ENCODE measurements at places on chromosomes 12 and 14.

- no peak for DNase-seq
These were observed 93.3 kb downstream of the DUSP16 start for GRCh38 chr12:12469386-12469785.

- DNase-seq, result no peak
These were observed 67.9 kb downstream of the RAD51B start for GRCh38 chr14:67887478-67887877.

GRCh38 chr12:22821985-22822384 is 197.0 kb downstream of the ETNK1 start:
- peak; percentile 50 for DNase-seq

- no peak for DNase-seq
These were observed 1.3 kb upstream of the ERGIC2 start for GRCh38 chr12:29382251-29382650.

DNA sequence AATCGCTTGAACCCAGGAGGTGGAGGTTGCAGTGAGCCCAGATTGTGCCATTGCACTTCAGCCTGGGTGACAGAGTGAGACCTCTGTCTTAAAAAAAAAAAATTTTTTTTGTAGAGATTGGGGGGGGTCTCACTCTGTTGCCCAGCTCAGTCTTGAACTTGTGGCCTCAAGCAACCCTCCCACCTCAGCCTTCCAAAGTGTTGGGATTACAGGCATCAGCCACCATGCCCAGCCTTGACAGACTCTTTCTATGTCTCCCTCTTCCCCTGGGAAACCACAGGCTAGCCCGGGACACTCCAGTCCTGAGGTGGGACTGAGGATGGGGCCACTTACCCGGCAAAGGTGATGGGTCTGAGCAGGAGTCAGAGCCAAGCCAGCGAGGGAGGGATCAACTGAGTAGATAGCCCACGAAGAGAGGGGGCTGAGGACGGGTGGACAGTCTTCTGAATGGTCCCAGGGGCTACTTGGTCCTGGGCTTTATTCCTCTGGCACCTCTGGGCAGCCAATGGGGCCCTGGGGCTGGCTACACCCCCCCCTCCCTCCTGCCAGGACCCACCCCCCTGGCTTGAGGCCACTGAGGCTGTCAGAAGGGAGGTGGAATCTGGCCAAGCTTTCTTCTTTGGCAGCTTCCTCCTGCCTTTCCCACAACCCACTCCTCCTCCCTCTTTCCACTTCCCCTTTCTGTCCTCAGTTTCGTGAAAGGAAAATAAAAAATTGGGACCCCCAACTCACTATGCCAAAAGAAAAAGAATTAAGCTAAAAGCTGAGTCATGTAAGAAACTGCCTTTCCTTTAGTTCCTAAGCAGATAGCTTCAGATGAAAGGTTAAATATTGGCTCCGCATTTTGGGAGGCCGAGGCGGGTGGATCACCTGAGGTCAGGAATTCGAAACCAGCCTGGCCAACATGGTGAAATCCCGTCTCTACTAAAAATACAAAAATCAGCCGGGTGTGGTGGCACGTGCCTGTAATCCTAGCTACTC is at the start of gene SDS:
Gene SDS, minus strand, starts transcription at position 453 of the 981 bp plus-strand sequence. CDS start 4,179 bp downstream, outside the sequence.
- DNase-seq, result peak; percentile 56

DNA sequence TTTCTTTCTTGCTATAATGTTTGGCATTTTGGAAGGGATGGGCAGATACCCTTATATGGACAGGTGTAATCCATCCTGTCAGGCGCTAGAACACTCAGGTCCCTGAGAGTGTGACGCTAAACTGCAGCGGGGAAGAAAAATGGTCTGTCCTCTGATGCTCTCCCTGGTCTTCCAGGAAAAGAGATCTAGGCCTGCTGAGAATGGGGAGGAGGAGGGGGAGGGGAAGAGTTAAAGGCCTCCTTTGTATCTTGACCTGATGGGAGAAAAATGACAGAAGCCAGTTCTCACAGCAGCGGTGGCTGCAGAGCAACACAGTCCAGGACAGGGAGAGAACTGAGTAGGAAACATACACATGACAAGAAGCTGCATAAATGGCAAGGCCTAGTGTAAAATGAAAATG is 61.1 kb downstream of the RPS6KA5 start:
- DNase-seq, result no peak

DNA sequence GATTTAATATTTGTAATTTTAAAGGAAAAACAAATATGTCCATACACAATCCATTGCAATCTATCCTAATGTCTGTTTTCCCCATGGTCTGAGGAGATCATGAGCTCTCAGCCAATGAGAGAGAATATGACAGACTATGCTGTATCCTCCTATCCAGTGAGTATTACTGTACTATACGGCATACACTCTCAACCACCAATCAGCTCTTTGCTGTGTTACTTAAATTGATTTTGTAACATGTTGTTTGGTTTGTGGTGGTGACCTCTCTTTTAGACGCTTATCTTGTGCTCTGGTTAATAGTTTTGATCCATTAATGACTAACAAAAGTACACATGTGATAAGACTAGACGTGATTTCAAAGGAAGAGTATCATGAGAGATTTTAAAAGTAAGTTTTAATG is 231.5 kb upstream of the FOXN3 start:
- no peak for DNase-seq

DNA sequence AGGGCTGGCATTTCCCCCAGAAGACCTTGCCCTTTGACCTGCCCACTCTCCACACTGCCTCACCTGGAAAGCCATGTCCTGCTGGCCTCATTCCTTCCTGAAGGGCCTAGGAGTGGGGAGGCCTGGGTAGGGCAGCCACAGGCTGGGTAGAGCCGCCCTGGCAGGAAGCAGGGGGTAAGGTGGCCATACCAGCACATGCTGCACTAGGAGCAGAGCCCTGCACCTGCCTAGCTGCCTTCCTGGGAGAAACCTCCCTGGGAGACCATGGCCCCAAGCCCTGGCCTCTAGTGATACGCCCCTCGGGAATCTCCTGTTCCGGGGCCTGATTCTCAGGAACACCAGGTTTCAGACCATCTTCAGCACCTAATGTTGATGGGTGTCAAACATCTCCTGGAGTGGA is 65.8 kb downstream of the TSPAN11 start:
- DNase-seq, result no peak

DNA sequence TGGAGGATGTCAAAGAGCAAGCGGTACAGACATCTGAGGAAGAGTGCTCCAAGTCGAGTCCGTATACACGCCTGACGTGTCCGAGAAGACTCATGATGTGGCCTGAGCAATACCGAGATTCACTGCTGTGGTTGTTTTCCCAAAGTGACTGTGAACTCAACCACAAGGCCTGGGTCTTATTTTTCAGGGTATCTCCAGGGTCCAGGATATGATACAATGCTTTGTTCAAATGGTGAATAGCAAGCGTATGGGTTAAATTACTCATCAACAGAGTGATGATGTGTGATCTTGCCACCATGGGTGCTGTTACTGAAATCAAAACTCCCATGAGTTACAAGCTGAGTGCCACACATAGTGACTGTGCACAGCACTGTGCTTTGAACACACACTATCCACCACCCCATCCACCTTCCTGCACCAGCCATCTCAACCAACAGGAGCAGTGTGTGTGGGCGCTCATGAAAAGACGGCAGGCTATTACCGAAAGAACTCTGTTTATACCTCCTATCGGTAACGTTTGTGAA is 109.6 kb downstream of the BCAT1 start:
- DNase-seq, result no peak

DNA sequence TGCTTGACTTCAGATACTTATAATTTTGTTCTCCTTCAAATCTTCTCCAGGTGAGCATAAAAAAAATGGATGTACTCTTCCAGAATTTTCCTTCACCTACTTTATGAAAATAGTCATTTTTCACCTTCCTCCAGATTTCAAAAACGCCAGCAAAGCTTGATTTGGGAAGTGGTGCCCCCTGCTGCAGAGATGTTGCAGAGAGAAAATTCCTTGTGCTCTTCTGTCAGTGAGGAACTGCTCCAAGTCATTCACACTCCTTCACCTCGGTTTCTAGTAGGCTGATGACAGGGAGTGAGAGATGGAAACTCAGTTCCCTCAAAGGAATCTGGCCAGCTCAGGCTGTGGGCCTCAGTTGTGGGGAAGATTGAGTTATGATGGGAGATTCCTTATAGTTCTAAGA is 24.2 kb upstream of the RNASE3 start:
- DNase-seq, result no peak

DNA sequence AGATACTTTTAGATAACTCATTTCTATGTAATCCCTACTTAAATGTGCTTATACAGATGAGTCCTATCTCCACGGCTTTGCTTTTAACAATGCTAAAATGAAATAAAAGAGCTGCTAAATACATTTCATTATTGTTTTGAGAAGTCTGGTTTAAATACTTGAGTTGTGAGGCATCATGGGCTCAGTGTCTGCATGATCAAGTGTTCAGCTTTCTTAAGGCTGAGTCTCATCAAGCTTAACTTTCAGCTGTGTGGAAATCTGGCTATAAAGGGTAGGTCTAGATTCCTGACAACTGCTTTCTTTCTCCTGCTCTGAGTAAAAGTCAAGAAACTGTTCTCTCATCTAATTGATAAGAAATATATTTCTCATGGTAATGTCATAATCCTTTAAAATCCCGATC is 235.4 kb downstream of the FSCB start:
- DNase-seq, result no peak

- no peak for DNase-seq
These were observed 46.6 kb upstream of the BICDL1 start for GRCh38 chr12:119942386-119942785.

- no peak for DNase-seq
These were observed 11.7 kb upstream of the OTOGL start for GRCh38 chr12:80087486-80088213.

- no peak for DNase-seq
These were observed 104.3 kb upstream of the FKBP4 start for GRCh38 chr12:2690348-2691005.

DNA sequence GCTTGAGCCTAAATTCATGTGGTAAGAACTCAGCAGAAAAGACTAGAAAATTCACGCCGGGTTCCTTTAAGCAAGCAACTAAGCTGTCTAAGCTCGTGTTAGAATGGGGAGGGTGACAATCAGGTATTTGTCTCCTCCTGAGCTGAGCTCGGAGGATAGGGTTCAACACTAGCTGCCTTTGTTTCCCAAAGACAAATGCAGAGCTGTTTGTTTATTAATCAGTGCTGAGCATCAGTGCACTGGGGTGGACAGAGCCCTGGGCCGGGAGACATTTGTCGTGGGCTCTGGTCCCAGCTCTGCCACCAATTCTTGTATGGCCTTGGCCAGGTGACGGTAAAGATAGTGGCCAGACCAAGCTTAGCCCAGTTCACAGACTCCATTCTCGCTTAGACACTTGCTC is 43.7 kb downstream of the DEGS2 start:
- no peak for DNase-seq

- no peak for DNase-seq
These were observed 133.9 kb downstream of the RFLNA start for GRCh38 chr12:124428792-124429281.

DNA sequence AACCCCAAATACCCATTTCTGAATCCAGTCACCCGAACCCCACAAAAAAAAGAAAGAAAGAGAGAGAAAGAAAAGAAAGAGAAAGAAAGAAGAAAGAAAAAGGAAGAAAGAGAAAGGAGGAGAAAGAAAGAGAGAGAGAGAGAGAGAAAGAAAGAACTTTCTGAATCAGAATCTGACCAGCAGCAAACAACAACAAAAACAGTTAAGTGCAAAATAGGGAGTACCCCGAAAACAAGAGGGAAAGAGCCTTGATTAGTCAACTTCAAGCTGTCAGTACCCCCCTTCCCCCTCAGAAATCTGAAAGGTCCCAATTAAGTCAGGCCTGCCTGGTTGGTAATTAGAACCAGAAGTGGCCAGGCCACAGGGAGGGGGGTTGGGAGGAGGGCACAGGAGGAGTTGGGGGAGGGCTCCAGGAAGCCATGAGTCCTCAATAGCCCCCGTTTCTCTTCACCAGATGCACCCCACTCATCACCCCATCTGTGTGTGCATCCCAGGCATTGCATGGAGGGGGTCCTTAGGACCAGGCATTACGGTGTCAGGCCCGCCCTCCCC is 9.8 kb downstream of the RARG start:
- DNase-seq, result no peak

- DNase-seq, result no peak
These were observed 577.5 kb downstream of the RPL10L start for GRCh38 chr14:46074061-46074460.

GRCh38 chr12:26736563-26737486 is 96.2 kb downstream of the ITPR2 start:
- DNase-seq, result peak; percentile 11

- no peak for DNase-seq
These were observed 371.8 kb downstream of the BTG1 start for GRCh38 chr12:91773749-91774429.

GRCh38 chr12:28874758-28875157 is 274.3 kb upstream of the FAR2 start:
- DNase-seq, result no peak

DNA sequence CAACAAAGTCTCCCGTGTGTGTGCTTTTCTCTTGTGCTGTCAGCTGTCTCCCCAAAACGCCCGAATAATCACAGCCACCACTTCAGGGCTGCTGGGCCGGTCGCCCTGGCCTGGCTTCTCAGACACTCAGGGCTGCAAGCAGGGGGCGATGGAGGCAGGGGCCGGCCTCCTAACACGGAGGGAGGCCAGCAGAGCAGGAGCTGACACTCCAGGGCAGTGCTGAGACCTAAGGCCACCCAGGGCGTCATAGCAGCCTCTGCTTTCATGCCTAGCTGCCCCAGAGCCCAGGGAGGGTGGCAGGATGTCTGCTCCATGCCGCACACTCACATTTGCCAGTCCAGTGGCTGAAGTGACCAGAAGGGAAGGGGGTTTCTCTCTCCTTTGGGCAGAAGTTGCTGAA is 25.6 kb downstream of the STX2 start:
- no peak for DNase-seq

GRCh38 chr12:55188974-55189556 is 31.8 kb upstream of the OR10A7 start:
- DNase-seq, result peak; percentile 60

- DNase-seq, result no peak
These were observed 1.6 kb downstream of the MGAT4C start for GRCh38 chr12:86254399-86255107.

GRCh38 chr14:56422703-56423213 is 156.8 kb upstream of the TMEM260 start:
- peak; percentile 59 for DNase-seq

Data from M059J (cell line).